ENCODE measurements at places on chromosomes 13 and 19.

DNA sequence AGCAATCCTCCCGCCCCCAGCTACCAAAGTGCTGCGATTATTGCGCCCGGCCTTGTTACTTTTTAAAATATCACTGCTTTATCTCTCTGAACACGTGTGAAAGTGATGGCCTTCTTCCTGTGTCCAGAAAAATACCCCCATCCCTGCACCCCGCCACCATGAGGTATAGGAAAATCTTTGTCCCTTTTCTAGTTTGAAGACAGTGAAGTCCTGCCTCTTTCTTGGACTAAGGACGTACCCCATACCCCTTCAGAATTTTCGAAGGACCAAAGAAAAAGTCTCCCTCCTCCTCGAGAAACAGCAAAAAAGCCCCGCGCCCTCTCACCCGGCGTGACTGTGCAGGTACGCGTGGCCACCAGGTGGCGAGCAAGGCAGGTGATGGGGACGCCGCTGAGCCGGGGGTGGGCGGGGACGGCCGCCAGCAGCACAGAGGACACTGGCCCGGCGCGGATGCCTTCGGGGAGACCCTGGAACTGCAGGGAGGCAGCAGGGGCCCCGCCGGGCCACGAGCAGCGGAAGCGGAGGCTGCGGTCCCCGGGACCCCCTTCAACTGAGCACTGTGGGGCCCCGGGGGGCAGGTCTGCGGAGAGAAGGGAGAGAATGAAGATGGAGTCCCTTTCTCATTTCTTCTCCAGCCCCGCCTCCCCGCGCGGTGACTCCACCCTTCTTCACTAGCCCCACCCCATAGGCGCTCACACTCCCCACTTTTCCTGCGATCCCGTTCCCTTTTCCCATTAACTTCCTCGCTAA, 3.2 kb downstream of the VSIG10L start:
- DNase-seq: peak; percentile 76

- DNase-seq: no peak
These were observed 554.5 kb downstream of the PCDH9 start for GRCh38 chr13:66675620-66676019.

DNA sequence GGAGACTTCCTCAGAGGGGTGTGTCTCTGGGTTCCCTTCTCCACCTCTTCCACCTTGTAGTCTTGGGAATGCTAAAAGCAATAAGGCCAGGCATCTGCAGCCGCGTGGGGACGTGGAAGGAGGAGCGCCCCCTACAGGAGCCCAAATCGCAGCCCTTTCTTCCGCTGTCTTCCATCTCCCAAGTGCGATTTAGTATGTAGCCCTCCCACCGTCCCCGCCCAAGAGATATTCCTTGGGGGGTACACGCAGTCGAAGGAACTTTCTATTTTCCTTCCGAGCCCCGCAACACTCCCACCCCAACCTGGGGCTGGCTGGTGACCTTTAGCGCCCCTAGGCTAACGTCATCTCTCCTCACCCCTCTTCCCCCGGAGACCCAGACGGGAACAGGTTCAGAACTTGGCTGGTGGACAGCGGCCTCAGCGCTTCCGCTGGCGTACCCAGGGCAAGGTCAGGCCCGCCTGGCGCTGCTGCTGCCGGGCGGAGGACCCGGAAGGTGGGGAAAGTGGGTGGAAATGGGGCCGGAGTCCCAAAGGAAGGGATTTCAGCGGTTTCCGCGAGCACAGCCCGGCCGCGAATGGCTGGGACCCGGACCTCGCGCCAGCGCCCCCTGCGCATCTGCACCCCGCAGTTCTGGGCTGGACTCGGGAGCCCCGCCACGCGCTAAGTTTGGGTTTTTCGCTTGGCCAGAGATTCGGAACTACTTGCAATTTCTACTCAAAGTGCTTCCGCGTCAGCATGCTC, 2.1 kb upstream of the PCDH8 start:
- no peak for DNase-seq

- DNase-seq: peak; percentile 90
These were observed at the start of gene RPL18A for GRCh38 chr19:17859533-17860330. Gene RPL18A (plus strand): TSS chr19:17859910. CDS start chr19:17859957, 47 bp downstream.

GRCh38 chr13:99981735-99982035, at the start of gene ZIC2:
Gene ZIC2 (plus strand): TSS chr13:99981784. CDS start chr13:99982065, 281 bp downstream.
- no peak for DNase-seq

GRCh38 chr13:40197049-40197448, 469.4 kb downstream of the FOXO1 start:
- no peak for DNase-seq

DNA sequence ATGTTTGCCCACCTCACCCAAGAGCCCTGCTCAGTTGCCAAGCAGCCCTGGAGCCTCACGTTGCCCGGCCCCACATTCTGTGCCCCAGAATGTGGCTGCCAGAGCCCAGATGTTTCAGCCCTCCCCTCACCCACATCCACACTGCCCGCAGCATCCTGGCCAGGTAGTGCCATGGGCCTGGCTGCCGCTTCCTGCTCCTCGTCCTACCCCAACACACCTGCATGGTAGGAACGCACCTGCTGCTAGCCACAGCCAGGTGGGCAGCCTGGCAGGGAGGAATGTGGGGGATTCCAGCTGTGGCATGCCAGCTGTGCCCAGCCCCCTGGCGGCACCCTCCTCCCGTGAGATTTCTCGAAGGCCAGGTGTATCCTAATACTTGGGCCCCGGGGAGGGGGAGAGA, 7.5 kb upstream of the NFIX start:
- no peak for DNase-seq

GRCh38 chr19:12723641-12724426, at the start of gene TNPO2:
Gene TNPO2 (minus strand): TSS chr19:12723932. CDS start chr19:12720977, 2,955 bp downstream.
- DNase-seq: peak; percentile 54

DNA sequence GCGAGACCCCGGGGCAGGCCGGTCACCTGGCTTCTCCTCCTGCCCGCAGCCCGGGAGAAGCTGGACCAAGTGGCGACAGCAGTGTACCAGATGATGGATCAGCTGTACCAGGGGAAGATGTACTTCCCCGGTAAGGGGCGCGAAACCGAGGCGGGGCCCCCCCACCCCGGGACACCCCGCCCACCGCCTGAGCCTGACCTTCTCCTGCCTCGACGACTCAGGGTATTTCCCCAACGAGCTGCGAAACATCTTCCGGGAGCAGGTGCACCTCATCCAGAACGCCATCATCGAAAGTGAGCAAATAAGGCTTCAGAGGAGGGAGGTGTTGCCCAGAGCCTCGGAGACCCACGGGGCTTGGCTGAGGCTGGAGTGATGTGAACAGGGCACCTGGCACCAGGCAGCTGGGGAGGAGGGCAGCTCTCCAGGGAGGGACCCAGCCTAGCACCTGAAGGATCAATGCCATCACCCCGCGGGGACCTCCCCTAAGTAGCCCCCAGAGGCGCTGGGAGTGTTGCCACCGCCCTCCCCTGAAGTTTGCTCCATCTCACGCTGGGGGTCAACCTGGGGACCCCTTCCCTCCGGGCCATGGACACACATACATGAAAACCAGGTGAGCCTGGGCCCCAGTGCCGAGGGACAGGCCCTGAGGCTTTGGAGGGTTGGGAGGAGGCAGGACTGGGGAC, 629 bp downstream of the IZUMO4 start:
- DNase-seq: no peak

- DNase-seq: no peak
These were observed 314.8 kb upstream of the MAB21L1 start for GRCh38 chr13:35791184-35791851.

- peak; percentile 22 for DNase-seq
These were observed 7.1 kb upstream of the DPP9 start for GRCh38 chr19:4730740-4731171.

- no peak for DNase-seq
These were observed 53.2 kb upstream of the TEX29 start for GRCh38 chr13:111267205-111267604.
